ENCODE measurements at places on chromosomes 2 and 18.
A peak's percentile ranks its signal among the peaks of the same experiment; 100 is the strongest.

GRCh38 chr2:224944707-224945547 lies 97.3 kb downstream of the DOCK10 start:
- DNase-seq: no peak

DNA sequence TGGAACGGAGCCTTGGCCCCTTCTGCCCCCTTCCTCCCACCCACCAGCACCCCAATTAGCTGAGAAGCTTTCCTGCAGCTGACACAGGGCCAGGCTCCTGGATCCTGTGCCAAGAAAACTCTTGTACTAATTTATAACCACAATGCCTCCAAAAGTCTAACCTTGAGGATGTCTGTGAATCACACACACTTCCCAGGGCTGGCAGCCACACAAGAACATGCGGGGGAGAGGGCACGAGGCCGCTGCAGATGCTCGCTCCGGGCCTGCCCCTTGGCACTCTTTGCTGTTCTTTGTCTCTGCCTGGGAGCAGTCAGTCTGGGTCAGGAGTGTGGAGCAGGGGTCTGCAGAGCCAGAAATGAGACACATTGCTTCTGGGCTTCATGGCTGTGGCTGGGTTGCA lies 62.7 kb upstream of the KIF5C start:
- no peak for DNase-seq

GRCh38 chr2:85763831-85764230 lies 10.0 kb downstream of the ATOH8 start:
- DNase-seq: no peak

DNA sequence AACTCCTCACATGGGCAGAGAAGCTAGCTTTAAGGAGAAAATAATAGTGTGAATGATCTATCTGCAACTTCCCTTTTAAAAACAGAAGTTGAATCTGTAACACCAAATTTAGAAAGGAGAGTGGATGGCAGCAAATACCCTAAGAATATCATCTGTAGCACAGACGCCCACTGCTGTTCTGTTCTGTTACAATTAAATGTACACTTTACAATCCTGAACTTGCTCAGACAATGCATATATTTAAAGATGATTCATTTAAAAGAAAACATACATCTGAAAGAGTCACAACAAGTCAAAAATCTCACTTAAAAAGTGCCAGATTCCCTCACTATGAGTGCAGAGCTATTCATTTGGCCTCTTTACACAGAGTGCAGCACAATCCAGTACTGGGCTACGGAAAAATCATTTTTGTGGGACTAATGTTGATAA lies 8.0 kb upstream of the SERTAD2 start:
- no peak for DNase-seq

- DNase-seq: no peak
Observed at GRCh38 chr2:202032846-202033316, 774 bp upstream of the FZD7 start.

- DNase-seq: no peak
Observed at GRCh38 chr18:34808389-34808788, 98.3 kb downstream of the DTNA start.

GRCh38 chr2:105852066-105852465 lies 107.4 kb downstream of the NCK2 start:
- no peak for DNase-seq

- DNase-seq: no peak
Observed at GRCh38 chr2:32564417-32565035, 63.3 kb upstream of the TTC27 start.

DNA sequence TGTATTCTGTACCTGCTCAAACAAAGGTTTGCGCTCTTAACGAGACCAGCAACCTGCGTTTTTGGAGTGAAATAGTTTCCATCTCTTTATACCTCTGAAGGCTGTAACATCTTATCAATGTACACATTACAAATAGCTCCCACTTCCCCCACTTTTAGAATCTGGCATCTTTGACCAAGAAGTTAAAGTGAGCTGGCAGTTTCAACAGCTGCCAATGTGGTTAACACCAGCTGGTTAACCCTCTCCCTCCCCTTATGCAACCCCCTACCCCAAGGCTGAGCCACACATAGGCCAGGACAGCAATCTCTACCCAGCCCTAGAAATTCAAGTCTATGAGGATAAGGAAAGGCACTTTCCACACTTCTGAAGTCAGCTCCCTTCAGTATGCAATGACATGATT lies 2.2 kb upstream of the SERTAD2 start:
- no peak for DNase-seq

DNA sequence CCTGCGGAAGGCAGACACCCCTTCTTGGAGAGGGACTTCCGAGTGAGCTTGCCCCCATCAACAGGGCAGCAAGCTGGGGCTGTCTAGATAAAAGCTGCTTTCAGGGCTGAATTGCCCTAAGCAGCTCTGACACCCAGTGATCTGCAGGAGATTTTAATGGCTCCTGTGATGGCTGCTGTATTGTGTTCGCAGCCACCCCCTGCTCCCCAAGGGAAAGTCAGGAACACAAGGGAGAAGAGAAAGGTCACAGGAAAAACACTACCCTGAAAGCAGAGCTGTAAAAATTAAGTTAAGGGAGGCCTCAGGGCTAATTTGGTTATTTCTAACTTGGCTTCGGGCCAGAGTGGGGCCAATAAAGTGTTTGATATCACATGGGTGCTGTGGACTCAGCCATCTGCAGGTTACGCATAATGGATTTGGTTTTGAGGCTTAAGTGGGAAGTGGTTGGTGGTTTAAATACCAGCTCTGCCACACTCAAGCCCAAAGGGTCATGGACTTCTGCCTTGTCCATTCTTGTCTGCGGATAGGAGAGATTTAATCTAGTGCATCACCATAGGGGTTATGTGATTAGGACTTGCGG lies 147.6 kb downstream of the CLIP4 start:
- no peak for DNase-seq

DNA sequence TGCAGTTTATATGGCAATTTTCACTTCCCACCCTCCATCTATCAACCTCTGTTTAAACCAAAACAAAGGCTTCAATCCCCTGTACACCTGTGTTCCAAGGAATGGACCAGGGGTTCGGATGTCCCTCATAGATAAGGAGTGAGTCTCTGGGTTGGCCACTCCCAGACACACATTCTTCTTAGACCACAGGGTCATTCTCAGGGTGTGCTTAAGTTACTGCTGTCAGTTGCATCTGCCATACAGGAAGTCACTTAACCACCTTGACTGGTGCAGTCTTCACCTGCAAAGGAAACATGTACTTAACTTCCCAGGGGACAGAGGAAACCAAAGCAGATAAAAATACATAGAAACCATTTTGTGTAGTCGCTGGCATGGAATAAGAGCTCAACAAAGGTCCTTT lies 151.0 kb upstream of the NDUFV2 start:
- DNase-seq: no peak

DNA sequence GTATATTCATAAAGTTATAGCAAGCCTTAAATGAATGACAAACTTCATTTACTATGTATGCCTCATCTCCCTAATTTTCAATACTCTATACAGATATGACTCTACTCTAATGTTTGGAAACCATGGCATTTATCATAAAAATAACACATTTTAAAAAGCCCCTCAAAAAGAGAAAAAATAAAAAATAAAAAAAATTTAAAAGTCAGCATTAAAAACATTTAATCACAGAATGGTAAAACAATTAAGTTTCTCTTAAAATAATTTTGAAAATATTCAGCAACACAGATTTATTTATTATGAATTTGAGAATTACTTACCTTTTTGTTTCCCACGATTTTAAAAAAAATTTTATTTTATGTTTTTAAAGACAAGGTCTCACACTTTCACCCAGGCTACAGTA lies 65.0 kb upstream of the CDKL4 start:
- DNase-seq: no peak

- DNase-seq: peak; percentile 74
Observed at GRCh38 chr2:219294356-219295351, 14.5 kb downstream of the PTPRN start.

DNA sequence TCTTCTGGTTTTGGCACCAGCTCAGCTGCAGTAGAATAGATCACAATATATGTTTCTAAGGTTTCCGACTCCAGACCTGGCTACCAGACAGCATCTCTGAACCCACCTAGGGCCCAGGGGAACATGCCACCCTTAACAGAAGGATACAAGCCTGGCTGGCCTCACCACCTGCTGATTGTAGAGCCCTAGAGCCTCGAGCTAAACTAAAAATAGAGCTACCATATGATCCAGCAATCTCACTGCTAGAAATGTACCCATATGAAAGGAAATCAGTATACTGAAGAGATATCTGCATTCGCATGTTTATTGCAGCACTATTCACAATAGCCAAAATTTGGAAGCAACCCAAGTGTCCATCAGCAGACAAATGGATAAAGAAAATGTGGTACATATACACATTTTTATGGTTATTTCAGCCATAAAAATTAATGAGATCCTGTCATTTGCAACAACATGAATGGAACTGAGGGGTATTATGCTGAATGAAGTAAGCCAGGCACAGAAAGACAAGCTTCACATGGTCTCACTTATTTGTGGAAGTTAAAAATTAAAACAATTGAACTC lies 242.4 kb upstream of the SLC39A10 start:
- DNase-seq: no peak

DNA sequence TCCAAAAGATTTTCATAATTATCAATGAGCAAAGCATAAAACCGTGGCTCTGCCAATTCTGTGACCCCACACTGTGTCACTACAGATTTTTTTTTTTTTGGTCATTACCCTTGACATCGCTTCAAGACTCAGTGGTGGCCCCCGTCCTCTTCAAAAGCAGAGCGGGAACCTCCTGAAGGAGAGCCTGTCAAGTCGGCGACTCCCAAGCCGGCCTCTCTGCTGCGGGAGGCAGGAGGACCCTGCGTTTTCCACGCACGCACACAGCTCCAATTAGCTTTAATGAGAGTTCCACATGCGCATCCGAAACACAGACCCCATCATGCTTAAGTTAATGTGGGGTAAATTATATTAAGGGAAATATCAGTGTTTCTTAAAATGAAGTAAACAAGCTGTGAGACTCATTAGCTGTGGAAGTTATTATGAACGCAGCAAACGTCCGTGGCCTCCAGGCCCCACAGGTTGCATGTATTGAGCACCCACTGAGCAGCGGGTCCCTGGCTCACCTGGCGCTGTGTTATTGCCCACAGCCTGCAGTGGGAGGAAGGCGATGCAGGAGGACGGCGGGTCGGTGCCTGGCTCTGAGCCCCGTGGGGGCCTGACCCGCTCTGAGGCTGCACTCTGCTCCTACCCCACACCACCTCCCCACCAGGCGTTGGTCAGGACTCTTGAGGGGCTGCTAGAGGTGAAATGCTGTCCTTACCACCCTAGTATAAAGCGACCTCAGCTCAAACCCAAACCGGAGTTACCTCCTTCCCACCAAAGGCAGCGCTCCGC lies 181.0 kb upstream of the SALL3 start:
- DNase-seq: no peak

- no peak for DNase-seq
Observed at GRCh38 chr2:137921105-137921880, 43.0 kb upstream of the HNMT start.

GRCh38 chr2:173054466-173054865 lies 21.2 kb upstream of the MAP3K20 start:
- no peak for DNase-seq

GRCh38 chr2:66824926-66825325 lies 390.0 kb downstream of the MEIS1 start:
- DNase-seq: no peak

- no peak for DNase-seq
Observed at GRCh38 chr2:227506456-227506855, 34.5 kb downstream of the AGFG1 start.

DNA sequence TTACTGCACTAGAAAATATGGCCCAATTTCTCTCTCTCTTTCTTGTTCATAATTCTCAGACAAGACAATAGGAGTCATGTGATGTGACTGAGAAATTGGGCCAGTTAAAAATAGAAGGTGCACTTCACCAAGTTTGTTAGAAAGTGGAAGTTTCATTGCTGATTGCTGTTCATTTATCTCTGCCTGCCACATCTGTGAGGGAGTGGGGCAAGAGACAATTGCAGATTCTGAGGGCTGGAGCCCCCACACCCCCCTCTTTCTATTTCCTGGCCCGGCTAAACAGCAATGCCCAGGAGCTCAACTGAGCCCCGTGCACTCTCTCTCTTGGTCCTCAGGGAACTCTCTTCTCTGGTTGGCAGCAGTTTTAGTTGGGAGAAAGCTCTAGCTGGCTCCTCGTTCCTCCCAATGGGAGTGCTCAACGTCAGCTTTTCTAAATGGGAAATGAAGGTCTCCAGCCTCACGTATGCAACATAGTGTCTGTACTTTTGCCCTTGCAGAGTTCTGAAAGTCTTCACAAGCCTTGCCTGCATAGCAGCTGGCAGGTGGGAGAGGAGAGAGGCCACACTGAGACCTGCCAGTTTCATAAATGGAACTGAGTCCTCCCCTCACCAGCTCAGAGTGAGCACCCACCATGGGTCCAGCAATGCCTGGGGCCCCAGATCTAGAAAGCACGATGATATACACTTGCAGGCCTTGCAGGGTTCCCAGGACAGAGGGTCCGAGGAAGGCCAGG lies 115.7 kb downstream of the MYCN start:
- DNase-seq: no peak

DNA sequence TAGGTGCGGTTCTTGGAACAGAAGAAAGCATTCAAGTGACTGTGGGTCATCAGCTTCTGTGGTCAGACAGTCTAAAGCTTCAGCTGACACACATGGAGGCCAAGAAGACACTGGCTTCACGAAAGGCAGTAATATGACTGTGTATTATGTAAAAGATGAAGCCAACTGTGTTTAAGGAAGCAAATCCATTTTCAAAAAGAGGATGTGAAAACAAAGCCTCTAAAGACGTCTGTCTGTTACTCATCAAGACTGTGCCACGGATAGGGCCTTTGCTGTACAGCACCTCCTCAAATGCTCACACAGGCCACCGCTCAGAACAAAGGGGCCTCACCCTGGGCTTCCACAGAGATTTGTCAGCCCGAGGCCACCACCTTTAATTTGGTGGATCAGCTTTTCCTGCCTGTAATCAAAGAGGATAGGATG lies 21.1 kb upstream of the TMEM163 start:
- DNase-seq: no peak

DNA sequence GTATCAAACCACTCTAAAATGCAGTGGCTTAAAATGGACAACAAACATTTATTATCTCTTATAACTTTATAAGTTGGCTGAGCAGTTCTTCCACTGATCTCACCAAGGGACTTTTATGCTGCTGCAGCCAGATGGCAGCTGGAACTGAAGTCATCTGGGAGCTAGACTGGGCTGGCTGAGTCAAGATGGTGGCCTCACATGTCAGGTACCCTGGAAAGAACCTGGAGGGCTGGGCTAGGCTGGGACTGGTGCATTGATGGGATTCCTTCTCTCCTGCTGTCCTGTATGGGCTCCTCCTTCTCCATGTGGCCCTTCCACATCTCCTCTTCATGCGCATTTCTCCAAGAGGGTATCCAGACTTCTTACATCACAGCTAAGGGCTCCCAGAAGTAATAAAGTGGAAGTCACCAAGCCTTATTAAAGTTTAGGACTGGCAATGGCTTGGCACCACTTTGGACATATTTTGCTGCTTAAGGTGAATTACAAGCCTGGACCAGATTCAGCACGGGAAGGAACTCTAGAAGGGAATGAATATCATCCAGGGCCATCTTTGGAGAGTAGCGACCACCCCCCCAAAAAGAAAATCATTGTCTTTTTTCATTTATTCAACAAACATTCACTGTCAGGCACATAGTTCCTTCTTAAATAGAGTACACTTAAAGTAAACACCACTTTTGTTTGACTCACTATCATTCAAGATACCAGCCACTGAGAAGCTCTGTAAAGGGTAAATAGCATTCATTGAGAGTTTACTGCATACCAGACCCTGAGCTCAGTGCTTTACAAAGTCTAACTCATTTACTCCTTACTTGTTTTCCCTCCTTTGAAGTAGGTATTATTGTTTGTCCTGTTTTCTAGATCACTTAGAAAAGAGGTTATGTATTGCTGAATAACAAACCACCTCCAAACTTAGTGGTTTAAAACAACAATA lies 138.0 kb downstream of the ZFP36L2 start:
- no peak for DNase-seq

GRCh38 chr2:211623096-211623495 lies 915.5 kb downstream of the ERBB4 start:
- no peak for DNase-seq

Measured in activated naive CD4-positive, alpha-beta T cell (primary cell).